ENCODE measurements at places on chromosomes 4 and X.

- no peak for DNase-seq
Observed at GRCh38 chr4:37555322-37555721, 130.9 kb downstream of the RELL1 start.

DNA sequence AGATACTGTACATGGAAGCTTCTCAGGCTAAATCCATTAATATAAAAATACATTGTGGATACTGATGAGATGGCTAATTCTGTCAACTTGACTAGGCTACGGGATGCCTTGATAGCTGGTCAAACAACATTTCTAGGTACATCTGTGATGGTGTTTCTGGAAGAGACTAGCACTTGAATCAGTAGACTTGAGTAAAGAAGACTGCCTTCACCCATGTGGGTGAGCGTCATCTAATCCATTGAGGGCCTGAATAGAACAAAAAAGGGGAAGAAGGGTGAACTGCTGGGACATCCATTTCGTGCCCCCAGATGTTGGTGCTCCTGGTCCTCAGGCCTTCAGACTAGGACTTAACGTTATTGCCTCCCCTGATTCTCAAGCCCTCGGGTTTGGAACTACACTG, 3.7 kb upstream of the SRP72 start:
- no peak for DNase-seq

DNA sequence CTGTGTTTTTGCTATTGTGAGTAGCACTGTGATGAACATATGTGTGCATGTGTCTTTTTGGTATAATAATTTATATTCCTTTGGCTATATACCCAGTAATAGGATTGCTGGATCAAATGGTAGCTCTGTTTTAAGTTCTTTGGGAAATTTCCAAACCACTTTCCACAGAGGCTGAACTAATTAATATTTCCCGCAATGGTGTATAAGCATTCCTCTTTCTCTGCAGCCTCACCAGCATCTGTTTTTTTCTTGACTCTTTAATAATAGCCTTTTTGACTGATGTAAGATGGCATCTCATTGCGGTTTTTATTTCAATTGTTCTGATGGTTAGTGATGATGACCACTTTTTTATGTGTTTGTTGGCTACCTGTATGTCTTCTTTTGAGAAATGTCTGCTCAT, 247.7 kb upstream of the NDST3 start:
- DNase-seq: no peak

DNA sequence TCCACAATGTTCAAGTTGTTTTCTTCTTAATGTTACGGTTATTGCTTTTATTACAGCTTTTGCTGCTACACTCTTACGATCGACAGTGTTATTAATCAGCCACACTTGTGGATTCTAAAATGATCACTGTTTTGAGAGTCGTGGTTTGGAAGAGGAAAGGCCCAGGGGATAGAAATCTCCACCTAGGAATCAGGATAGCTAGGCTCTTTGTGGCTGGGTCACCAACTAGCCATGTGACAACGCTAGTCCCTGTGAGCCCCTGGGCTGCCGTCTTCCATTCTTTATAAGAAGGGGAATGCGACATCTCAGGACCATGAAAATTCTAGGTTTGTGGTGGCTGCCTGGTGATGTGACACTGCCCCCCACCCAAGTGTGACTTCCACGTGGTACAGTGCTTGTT, 380 bp downstream of the SLC34A2 start:
- DNase-seq: no peak

GRCh38 chr4:142396279-142396678, 449.8 kb downstream of the INPP4B start:
- DNase-seq: no peak

- DNase-seq: no peak
Observed at GRCh38 chr4:167724941-167725340, 367.4 kb upstream of the ANXA10 start.

DNA sequence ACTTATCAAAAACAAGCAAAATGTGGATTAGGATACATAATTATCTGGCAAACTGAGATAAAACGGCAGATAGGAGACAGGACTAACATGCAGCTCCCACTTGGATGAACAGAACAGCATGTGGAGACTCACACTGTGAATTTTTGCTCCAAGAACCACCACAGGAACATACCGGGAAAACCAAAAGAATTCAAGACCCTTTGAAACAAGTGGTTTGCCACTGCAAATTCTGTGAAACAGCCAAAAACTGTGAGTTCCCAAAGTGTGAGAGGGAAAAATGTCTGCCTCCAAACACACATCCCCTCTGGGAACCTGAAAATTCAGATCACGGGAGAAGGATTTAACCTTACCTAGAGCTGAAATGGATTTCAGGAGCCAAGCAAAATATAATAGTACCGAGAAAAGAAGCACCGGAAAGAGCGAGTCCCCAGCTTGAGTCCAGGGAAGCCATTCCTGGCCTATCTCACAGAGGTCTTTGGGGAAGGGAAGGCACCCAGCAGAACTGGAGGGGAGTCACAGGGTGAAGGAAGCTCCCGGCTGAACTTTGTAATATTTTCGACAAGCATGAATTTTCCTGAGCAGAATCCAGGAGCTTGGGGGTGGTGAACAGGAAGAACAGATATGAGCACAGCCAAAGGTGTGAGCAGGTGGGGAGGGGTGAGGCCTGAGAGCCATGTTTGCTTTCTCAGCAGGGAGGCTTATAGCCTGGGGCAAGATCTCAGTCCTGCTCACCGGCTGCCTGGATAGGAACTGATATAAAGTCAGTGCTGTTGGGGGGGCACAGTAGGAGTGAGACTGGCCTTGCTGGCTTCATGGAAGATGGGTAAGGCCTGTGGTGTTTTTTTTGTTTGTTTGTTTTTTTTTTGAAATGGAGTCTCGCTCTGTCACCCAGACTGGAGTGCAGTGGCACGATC, 23.9 kb downstream of the MANBA start:
- no peak for DNase-seq

- DNase-seq: no peak
Observed at GRCh38 chr4:172858731-172859230, 309.8 kb upstream of the GALNT7 start.

DNA sequence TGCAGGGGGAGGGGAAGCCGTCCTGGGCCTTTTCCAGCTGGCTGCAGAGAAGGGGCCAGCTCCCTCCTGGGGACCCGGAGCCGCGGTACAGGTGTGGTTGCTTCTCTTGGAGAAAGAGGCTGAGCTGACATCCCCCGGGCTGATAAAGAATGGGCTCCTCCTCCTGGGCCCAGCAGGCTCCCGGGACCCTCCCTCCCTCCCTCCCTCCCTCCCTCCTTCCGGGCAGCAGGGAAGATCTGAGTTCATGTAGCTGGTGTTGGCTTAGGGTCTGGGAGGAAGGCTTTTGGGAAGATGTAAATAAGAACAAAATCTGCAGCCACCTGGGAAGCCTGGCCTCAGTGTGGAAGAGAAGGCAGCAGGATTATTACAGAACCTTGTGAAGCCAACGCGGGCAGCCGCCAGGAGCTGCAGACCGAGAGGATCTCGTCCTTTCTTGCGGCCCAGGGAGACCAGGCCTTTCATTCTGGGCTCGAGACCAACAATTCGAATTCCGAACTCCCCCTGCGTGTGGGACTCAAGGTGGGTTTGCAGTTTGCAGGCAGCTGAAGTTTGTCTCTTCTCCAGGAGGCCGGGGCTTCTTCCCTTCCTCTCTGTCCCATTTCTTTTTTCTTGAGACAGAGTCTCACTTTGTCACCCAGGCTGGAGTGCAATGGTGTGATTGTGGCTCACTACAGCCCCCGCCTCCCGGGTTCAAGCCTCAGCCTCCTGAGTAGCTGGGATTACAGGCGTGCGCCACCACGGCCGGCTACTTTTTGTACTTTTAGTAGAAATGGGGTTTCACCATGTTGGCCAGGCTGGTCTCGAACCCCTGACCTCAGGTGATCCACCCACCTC, at the start of gene PLCXD1:
Gene PLCXD1 (plus strand): TSS at position 216 of the 834 bp plus-strand sequence. CDS start 2,807 bp downstream, outside the sequence.
- no peak for DNase-seq
